Fibroblast of mammary gland (primary cell): ENCODE measurements at places on chromosomes 2 and 18.

DNA sequence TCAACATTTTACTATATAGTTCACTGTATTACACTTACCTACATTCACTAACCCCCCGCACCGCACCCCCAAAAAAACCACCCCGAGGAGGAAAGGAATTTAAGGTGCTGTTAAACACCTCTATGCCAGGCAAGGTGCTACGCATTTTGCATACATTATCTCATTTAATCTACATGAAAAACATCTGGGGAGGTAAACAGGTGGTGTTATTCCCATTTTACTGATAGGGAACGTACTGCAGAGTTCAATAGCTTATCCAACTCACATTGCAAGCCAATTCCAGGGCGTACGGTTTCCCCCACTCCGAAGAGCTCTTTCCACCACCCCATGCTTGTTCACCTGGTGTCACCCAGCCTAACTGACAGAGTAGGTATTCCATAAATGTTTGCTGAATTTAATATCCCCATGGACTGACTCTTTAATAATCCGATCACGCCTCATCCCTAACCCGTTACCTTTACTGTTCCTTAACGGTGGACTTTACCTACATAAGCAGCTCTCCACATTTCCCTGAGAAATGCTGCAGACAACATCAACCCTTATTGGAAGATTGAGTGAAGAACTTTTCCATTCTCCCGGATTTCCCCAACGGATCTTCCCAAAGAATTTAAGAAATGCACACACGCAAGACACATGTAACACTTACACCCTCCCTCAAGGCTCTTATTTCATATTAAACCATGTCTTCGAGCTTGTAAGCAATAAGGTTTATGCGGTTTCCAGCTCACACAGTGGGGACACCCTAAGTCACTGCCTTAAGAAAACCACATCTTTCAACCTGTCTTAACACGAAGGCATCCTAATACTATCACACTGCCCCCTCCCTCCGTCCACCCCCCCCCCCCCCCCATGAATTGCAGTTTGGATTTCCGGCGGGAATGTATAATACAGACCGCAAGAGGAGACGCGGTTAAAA lies 1.2 kb downstream of the RAPH1 start:
- DNase-seq, result peak; percentile 58

DNA sequence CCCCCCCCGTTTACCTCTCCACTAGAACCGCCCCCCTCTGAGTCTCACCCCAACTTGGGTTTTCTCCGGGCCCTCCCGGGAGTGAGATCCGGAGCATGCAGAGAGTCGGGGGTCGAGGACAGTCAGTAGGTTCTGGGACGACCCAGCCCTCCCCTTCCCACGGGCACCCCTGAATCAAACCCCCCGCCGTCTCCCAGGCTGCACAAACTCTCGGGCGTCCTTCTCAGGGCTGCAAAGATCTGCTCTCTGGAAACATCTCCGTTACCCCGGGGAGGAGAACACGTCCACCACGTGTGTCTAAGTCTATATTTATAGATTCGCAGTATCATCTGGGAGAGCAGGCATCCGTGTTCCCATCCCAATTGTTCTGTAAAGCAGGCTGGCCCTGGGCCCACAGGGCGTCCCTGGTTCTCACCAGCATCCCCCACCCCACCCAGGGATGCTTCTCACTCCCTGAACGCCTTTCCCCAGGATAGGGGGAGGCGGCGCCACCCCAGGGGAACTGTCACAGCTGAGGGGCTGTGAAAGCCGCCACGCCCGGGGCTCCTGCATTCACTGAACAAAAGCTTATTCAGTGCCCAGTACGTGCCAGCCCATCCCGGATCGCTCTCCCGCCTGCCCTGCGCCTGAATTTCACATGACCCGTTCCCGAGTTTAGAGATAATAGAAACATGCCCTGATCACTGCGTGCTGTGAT lies 765 bp upstream of the DIPK1C start:
- no peak for DNase-seq

DNA sequence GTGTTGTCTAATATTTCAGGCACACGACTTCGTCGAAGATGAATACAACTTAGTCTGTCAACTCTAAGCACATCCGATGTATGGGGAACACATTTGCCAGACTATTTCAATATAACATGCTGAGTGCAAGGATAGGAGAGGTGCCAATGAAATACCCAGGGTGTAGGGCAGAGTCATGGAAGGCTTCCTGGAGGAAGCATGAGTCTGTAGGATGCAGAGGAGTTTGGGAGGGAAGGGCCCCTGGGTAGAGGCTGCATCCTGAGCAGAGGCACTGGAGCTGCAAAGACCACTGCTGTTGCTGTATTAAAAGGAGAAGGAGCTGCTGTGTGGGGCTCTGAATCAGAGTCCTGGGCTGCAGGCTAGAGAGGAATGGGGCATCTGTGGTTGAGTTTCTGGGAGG lies 89.9 kb downstream of the ASAP2 start:
- no peak for DNase-seq

- no peak for DNase-seq
Observed at GRCh38 chr2:171316220-171316619, 117.6 kb downstream of the METTL8 start.

GRCh38 chr2:44126106-44126797 lies 42.4 kb upstream of the PPM1B start:
- no peak for DNase-seq

GRCh38 chr2:73536133-73536840 lies 105.9 kb downstream of the NAT8 start:
- no peak for DNase-seq

DNA sequence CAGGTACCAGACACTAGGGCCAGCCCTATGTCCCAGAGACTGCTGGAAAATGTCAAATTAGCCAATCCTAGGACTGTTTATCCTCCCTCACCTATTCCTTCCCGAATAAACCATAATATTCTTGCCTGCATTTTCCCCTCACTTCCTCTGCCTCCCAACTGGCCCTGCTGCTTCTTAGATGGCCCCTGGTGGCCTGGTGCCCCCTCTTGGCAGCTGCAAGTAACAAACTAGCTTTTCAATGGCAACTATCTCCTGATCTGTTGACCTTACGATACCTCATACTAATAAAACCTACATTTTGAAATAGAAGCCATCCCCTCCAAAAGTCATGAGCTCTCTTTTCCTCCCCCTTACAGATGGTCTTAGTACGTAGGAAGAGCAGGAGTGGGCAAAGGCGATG lies 132.0 kb downstream of the ALPK2 start:
- peak; percentile 16 for DNase-seq

DNA sequence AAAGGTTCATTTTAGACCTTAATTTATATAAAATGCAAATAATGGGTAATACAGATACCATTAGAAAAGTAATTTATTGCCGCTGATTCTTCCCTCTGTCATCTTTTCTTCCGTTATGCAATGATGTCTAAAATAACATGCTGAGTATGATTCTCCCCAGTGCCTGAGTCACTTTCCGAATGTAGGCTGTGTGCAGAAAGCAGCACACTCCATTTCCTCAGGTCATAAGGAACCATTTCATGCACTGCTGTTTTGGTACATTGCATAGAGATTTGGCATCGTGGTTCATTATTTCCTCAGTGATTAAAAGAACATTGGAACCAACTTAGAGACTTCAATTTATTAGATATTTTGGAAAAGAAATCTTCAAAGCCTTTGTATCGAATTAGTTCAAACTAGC lies 173.5 kb downstream of the CDH2 start:
- DNase-seq, result peak; percentile 81

DNA sequence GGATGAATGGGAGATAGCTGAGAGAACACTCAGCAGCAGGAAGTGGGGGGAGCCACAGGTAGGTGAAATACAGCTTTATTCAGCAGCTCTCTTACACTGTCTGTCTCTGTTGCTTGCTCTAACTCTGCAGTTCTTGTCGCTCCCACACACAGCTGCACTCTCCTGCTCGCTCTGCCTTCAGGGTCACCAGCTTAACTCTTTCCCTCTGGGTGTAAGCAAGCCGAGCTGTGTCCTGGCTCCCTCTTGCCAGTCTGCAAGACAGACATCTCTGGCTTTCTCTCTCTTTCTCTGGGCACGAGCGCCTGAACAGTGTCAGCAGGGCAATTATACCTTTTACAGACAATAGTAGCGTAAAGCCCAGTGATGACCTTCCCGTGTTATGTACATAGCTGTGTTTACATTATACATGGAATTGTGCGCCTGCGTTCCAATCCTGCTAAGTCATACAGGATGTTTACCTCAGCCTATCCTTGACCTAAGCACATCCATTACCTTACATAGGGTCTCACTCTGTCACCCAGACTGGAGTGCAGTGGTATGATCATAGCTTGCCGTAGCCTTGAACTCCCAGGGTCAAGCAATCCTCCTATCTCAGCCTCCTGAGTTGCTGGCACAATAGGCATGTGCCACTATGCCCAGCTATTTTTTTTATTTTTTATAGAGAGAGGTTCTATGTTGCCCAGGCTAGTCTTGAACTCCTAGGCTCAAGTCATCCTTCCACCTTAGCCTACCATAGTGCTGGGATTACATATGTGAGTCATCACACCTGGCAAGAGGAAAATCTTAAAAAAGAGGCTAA lies 57.8 kb upstream of the CHN1 start:
- no peak for DNase-seq

GRCh38 chr2:109272461-109272860 lies 143.5 kb downstream of the SH3RF3 start:
- no peak for DNase-seq

DNA sequence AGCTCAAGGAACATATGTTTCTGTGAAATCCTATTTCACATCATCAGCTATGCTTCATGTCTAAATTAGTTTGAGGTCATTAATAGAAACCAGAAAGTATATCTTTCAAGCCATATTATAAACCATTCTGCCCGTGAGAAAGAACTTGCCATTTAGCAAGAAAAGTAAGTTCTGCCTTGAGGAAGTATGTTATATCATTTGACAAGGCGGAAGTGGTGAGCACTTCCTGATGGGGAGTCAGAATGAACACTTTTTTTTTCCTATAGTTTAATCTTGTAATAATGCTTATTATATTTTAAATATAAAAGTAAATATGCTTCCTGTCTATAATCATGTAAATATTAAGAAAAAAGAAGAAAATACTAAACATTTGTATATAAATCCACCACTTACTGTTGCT lies 39.3 kb upstream of the NRXN1 start:
- DNase-seq, result no peak

DNA sequence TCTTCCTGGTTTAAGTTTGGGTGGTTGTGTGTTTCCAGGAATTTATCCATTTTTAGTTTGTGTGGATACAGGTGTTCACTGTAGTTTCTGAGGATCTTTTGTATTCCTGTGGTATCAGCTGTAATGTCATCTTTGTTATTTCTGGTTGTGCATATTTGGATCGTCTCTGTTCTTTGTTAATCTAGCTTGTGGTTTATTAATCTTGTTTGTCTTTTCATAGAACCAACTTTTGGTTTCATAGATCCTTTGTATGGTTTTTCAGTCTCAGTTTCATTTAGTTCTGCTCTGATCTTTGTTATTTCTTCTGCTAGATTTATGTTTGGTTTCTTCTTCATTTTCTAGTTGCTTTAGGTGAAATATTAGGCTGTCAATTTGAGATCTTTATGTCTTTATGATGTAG lies 202.4 kb upstream of the ZSWIM2 start:
- no peak for DNase-seq

DNA sequence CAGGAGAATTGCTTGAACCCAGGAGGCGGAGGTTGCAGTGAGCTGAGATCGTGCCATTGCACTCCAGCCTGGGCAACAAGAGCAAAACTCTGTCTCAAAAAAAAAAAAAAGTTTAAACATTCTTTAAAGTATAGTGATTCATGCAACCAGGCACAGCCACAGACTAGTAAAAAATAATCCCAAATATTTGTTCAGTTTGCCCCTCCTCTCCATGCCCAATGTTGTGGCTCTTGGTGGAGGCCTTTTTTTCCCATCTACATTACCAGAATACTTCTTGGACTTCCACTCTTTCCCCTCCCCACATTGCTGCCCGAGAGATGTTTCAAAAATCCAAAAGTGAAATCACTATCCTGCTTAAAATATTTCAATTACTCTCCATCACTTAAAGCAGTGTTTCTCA lies 5.1 kb upstream of the MALT1 start:
- DNase-seq, result no peak

- no peak for DNase-seq
Observed at GRCh38 chr2:235855011-235855410, 313.2 kb downstream of the GBX2 start.

DNA sequence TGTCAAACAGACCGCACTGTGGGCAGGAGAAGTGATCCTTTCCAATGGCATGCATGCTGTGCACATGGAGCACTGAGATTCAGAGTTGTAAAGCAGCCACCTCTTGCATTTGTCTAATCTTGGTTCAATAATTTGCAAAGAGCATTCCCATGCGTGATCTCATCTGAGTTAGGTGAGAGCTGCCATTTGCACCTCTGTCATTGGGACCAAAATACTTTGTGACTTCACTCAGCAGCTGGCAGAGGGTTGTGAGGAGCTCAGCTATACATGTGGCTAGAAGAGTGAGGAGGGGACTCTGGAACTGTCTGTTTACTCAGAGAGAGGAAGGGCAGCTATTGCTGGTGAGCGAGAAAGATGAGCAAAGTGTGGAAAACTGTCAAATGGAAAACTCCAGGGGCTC lies 265.1 kb upstream of the TNP1 start:
- DNase-seq, result no peak

DNA sequence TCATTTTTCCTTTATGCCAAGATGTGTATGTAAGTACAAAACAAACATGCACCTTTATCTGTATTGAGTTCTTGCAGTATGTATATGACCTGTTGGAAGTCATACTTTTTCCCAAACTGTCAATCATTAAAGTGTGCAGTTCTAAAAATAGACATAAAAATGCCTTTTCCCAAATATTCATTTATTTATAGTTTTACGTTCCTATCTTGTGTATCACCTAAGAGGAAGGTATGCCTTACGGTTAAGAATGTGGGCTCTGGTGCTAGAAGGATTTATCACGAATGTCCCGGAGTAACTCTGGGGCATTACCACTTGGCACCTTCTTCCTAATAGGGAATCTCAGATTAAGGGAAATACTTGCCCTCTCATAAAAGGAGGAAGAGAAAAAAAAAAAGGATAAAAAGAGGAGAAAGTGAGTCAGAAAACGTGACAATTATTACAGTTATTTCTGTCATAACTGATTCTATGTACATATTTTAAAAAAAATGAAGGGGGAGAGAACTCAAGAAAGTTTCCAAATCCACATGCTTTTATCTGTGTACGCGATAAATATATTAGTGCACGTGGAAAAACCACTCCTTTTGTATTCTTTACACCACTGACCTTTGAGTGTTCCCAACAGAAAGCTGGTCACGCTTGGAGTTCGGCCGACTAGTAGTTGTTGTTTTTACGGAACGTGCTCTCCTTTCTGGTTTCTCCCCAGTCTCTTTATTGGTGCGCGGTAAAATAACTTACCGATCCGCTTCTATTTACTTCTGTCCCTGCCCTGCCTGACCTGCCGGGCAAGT lies 721 bp downstream of the MCEE start:
- DNase-seq, result no peak

GRCh38 chr2:167749660-167750059 lies 497.7 kb downstream of the STK39 start:
- peak; percentile 6 for DNase-seq

GRCh38 chr2:140353541-140353940 lies 1573.4 kb upstream of the NXPH2 start:
- peak; percentile 55 for DNase-seq

- no peak for DNase-seq
Observed at GRCh38 chr2:240140920-240141319, 462 bp upstream of the OTOS start.
